Liver (tissue), 10 donors: ENCODE measurements at places on chromosomes 3 and 15.

- DNase-seq: no peak
Observed at GRCh38 chr15:43258781-43259180, 7.9 kb downstream of the TGM5 start.

DNA sequence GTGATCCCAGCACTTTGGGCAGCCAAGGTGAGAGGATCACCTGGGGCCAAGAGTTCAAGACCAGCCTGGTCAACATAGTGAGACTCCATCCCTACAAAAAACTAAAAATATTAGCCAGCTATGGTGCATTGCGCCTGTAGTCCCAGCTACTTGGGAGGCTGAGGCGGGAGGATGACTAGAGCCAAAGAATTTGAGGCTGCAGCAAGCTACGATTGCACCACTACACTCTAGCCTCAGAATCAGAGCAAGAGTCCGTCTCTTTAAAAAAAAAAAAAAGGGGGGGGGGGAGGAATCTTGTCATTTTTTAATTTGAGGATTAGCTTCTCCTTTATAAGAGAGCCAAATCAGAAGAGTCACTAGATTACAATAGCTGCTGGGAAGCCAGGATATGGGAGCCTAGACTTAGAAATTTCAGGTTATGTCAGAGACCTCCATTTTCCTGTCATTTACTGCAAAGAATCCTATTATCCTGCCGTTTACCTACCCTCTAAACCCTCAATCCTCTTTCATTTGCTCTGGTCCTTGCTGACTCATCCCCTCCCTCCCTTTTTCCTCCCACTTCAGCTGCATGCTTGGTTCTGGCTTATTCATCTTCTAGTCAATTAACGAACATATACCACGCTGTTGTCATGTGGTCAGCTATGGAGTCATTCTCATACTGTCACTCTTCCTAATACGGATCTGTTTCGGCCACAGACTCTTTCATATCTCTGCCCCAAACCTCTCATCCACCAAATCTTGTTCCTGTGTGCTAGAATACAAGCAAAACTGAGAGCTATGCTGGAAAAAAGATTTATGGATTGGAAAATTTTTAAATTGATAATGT, 83.8 kb upstream of the PPIB start:
- no peak for DNase-seq

DNA sequence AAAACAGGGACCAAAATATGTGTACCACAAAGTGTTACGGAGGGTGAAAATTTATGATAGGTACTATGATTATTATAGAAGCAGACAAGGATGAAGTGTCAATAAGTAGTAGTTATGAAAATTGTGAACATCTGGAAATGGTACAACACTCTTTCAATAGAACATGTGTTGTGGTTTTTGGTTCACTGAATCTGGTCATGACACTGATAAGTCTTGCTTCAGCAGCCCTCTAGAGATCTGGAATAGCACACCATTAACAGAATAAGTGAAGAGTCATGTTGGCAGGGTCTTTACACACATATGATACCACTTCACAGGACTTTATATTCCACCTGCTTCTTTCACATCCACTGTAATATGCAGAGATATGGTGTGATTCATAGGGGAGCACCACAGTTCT, 985.2 kb upstream of the SEMA6D start:
- no peak for DNase-seq

DNA sequence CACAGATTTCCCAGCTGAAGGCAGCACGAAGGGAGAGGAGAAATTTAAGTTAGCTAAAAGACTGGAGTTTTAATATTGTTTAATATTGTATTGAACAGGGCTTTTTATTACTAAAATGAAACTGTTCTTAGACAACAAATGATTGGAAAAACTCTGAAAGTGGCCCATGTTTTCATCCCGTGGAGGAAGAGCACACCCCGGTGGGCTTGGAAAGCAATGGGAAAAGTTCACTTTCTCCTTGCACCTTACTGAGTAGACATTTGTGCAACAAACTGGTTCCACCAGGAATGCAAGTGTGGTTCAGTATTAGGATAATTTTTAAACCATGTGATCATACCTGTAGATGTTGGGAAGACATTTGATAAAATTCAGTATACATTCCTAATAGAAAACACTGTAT, 8.2 kb upstream of the ESYT3 start:
- no peak for DNase-seq
